ENCODE measurements at places on chromosomes 12 and 14.

DNA sequence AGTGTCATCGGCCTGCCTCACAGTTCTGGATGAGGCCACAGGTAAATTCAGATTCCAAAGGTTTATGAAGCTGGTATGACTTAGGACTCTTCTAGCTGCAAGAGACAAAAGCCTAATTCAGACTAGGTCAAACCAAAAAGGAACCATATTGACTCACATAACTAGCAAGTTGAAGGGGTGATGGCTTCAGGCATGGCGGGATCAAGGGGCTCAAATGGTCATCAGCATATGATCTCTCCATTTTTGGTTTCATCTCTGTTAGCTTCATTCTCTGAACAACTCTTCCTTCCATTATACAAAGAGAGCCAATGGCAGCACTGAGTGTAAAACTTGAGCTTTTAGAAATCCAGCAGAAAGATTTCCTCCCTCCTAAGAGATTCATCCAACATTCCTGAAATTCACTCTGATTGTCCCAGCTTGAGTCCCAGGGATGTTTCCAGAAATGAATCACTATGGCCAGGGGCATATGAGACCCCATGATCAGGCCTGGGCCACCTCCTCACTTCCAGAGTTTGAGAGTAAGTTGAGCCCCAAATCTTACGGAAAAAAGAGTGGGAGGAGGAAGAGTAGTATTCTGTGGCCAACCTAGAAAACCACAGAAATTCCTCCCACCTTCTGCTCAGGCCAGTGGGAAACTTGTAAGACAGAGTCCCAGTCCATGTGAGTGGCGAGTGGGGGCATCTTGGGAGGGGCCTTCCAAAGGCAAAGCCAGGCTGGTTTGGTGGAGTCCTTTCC is 2.0 kb upstream of the MAP1LC3B2 start:
- DNase-seq, result no peak

- no peak for DNase-seq
Observed at GRCh38 chr14:98707522-98707921, 564.5 kb downstream of the BCL11B start.

- DNase-seq, result no peak
Observed at GRCh38 chr12:22310275-22310674, 24.2 kb downstream of the ST8SIA1 start.

- DNase-seq, result no peak
Observed at GRCh38 chr14:90968025-90968424, 92.4 kb downstream of the RPS6KA5 start.

GRCh38 chr12:96814200-96814599 is 92.9 kb upstream of the NEDD1 start:
- no peak for DNase-seq

GRCh38 chr12:104911942-104912341 is 46.1 kb downstream of the SLC41A2 start:
- no peak for DNase-seq

GRCh38 chr14:24280797-24281460 is 9.5 kb upstream of the RABGGTA start:
- DNase-seq, result no peak

- DNase-seq, result no peak
Observed at GRCh38 chr12:24307153-24307552, 357.7 kb upstream of the SOX5 start.

GRCh38 chr14:71686677-71687076 is 245.6 kb upstream of the RGS6 start:
- no peak for DNase-seq

- DNase-seq, result no peak
Observed at GRCh38 chr12:106345746-106346145, 11.8 kb upstream of the POLR3B start.

- no peak for DNase-seq
Observed at GRCh38 chr12:56866493-56866892, 67.7 kb downstream of the SDR9C7 start.

DNA sequence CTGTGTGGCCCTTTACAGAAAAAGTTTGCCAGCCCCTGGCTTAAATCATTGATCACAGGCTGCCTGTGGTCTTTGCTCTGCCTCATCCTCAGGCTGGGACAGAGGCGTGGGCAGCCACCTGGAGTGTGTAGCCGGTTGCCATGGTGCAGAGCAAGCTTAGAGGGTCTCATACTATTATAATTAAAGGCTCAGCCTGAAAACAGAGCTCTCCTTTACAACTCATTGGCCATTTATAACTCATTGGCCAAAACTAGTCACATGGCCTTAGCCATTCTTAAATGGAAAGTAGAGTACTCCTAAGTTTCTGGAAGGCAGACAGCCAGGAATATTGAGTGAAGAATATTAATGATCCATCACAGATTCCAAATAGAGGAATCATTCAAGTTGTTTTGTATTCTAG is 3.0 kb downstream of the HSP90B1 start:
- DNase-seq, result no peak

GRCh38 chr14:31781578-31781977 is 220.4 kb downstream of the NUBPL start:
- DNase-seq, result no peak

GRCh38 chr12:121575051-121575450 is 5.8 kb downstream of the KDM2B start:
- no peak for DNase-seq

- DNase-seq, result no peak
Observed at GRCh38 chr14:84458881-84459280, 1071.1 kb upstream of the FLRT2 start.

DNA sequence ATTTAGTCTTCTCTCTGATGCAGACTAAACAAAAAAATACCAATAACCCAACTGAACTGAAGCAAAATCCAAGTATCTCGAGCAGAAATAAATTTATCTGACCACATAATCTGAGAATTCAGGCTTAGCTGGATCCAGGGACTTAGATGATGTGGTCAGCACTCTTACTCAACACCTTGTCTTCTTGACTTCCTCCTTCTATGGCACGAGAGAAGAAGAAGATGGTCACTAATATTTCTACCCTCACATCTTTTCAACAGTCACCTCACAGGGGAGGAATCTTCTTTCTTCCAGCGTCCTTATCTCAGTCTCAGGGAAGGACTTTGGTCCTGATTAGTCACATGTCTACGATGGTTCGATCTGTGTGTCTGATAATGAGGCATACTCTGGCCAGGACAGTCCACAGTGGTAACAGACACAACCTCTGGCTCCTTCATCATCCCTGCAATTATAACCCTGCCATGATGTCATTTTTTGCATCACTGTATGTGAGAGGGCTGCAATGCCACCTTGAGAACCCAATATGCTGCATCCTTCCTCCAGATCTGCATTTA is 15.8 kb downstream of the RGS6 start:
- DNase-seq, result no peak

DNA sequence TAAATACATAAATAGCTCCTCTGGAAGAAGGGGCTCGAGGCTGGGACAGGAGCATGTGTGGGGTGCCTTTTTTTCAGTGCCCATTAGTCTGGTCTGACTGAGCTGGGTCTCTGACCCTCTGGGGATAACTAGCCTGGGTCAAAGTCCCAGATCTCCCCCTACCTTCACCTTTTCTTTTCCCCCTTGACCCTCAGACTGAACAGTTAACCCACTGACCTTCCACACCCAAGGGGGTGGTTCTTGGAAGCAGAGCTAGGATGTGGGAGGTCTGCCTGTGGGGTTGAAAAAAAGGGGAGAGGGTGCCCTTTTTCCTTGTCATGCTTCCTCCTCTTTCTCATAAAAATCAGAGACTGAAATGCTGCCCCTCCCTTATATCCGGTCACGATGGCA is 925 bp upstream of the GLI1 start:
- DNase-seq, result no peak

DNA sequence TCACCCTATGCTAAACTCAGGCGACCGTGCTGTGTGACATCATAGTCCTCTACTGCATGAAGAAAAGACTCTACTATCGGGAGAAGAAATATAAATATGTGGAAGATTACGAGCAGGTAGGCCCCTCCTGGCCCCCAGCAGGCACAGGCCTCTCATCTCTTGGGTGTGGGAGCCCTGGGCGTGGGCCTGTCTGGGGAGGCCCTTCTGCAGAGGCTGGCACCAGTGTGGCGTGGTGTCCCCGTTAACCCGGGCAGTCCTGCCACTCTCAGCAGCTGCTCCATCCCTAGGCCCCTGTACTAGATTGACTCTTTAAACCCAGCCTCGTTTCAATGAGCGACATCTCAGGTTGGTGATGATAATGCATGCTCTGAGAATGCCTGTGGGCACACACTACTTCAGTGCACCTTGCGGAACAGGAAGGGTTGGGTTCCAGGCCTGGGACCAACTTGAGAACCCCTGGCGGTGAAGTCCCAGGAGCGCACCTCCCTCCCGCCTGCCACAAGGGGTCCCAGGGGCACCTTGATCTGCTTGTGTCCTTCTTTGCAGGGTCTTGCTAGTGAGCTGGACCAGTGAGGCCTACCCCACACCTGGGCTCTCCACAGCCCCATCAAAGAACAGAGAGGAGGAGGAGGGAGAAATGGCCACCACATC is 23.2 kb downstream of the P2RX4 start:
- DNase-seq, result no peak

GRCh38 chr12:125996443-125996842 is 931.2 kb downstream of the AACS start:
- DNase-seq, result no peak

- no peak for DNase-seq
Observed at GRCh38 chr12:114668151-114668885, 15.7 kb downstream of the TBX3 start.

GRCh38 chr12:2233034-2233433 is 180.2 kb downstream of the CACNA1C start:
- no peak for DNase-seq

DNA sequence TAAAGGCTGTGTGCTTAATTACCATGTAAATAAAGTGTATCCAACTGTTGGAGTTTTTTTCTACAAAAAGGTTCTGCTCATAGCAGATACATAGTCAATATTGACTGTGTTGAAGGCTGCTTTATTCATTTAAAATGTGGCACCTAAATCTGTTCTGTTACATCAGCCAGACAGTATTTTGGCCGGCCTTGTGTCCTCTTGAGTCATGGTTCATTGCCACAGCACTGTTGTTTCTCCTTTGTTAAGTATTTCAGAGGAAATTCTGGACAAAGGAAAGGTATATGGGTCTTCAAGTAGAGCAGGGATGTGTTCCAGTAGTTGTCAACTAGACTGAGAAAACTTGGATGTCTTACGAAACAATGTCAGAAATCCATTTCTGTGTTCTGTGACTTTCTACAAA is 95.5 kb downstream of the SLC38A6 start:
- no peak for DNase-seq

DNA sequence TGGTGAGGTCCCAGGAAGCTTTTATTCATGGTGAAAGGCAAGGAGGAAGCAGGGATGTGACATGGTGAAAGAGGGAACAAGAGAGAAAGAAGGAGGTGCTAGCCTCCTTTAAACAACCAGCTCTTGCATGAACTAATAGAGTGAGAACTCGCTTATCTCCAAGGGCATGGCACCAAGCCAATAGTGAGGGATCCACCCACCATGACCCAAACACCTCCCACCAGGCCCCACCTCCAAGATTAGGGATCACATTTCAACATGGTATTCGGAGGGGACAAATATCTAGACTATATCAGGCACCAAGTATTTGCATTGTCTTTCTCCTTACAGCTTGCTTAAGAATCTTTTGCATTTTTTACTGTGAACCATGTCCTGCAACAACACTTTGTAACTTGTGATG is 91.9 kb upstream of the DHRS4 start:
- DNase-seq, result no peak

DNA sequence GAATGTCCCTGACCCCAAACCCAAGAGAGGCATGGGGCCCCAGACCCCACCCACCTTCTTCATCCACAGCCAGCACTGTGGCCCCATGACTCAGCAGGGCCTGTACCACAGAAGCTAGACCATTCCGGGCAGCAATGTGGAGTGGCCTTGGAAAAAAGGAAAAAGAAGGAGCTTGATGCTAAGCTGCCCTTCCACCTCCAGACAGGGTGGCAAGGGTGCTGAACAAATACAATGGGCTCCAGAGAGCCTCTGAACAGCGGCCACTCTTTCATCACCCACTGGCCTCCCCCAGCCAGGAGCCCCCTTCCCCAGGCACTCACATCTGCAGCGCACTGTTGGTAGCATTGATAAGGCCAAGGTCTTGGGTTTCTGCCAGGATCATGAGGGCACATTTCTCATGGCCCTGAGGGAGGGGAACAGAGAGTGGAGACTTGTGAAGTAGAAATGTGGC is 13.9 kb downstream of the SLC39A5 start:
- DNase-seq, result no peak

DNA sequence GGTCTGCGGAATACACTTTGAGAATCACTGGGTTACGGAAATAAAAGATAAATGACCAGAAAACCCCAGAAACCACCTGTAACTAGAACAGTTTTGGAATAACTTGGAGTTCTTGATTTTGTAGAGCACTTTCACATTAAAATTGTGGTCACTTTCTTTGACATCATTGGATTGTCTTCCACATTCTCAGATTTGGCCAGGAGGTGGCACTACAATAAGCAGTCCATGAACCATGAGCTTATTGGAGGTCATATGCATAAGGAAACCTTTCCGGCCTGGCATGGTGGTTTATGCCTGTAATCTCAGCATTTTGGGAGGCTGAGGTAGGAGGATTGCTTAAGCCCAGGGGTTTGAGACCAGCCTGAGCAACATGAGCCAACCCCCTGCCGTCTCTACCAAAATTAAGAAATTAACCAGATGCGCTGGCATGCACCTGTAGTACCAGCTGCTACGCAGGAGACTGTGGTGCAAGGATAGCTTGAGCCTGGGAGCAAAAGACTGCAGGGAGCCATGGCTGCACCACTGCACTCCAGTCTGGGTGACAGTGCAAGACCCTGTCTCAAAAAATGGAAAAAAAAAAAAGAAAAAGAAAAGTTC is 107.7 kb upstream of the CAND1 start:
- peak; percentile 31 for DNase-seq

DNA sequence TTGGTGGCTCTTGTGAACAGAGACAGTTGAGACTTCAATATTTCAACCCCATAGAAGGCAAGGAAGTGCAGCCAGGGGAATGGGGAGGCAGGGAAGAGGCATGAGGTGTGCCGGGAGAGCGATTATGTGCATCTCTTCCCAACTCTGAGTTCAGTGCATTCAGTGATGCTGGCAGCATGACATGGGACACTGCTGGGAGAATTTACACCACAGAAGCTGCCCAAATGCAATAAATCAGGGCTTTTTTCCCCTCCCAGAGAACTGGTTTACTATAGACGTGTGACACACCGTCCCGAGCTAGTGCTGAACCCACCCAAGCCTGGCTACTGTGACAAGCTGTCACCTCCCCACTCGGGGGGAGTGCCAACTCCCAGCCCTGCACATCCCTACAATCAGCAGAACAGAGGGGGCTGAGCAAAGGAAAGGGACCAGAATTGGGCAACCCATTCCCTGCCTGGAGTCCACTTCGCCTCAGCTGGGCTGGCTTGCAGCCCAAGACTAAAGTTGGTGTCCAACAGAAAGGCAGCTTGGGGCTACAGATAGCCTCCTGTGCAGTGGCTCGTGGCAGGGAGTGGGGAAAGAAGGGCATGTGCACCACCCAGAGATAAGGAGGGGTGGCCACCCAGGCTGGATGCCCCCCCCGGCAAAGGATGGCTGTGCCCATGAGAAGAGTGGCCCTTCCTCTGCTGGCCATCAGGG is 16.7 kb downstream of the AHSA1 start:
- no peak for DNase-seq
